AG08396 (cell line): ENCODE measurements at places on chromosomes 2 and 18.

DNA sequence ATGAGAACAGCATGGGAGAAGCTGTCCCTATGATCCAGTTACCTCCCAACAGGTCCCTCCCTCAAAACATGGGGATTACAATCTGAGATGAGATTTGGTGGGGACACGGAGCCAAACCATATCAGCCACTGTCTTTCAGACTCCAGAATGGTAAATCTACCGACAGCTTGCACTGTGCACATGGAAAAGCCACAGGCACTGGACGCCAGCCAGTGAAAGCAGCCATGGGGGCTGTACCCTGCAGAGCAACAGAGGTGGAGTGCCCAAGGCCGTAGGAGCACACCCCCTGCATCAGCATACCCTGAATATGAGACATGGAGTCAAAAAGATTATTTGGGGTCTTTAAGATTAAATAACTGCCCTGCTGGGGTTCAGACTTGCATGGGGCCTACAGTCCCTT is 218.4 kb downstream of the PDE1A start:
- no peak for DNase-seq

DNA sequence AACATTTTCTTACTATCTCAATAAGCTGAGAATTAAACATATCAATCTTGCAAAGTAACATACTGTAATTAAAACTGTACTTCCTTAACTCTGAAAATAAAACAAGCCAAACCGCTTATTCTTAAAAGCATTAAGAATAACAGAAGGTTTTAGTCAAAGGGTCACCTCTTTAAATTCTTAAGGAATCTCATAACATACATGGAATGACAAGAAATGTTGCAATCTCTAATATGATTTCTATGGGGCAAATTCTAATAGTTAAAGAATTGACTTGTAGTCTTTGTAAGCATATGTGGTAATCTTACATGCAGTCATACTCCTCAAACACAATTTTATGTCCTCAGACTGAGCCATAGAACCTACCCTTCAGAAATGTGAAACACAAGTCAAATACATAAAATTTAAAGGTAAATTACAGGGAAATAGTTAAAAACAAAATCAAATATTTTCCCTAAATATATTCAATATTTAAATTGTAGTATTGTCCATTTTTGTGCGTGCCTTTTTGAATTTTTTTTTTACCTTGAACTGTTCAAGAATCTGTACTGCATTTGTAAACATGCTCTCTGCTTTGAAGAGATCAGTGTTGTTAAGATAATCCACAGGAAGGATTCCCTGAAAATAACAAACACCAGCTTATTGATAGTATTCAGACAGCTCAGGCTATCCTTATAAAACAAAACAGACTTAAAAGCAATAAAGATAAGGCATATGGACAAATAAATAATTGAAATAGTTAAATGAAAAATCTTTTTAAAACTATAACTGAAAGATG is 48.2 kb downstream of the PIGN start:
- no peak for DNase-seq

DNA sequence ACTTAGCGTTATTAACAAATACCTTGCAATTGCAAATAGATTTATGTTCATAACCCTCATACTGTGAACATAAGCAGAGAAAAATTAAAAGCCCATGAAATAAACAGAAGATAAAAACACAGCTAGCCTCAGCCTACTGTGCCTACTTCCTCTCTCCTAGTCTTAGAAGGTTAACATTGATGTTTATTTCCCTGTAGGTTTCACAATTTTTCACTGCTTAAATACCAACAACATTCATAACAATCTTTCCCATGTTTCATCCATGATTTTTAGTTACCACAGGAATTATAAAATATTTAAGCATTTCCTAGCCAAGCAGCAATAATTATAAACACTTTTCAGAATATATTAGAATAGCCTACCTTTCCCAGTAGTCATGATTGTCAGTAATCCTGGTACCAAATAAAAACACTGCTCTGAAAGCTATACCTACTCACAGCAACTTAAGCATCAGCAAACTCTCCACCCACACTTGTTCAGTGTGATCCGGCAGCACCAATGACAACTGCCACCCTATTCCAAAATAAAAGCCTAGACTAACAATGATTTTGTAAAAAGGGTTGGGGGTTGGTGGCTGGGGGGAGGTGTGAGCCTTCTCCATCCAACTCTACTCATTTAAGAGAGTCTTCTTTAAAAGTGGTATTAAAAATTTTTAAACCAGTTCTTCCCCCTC is 40.6 kb upstream of the RNU4ATAC start:
- no peak for DNase-seq

- peak; percentile 73 for DNase-seq
Measured at GRCh38 chr2:36650031-36650829, 46.3 kb upstream of the VIT start.

DNA sequence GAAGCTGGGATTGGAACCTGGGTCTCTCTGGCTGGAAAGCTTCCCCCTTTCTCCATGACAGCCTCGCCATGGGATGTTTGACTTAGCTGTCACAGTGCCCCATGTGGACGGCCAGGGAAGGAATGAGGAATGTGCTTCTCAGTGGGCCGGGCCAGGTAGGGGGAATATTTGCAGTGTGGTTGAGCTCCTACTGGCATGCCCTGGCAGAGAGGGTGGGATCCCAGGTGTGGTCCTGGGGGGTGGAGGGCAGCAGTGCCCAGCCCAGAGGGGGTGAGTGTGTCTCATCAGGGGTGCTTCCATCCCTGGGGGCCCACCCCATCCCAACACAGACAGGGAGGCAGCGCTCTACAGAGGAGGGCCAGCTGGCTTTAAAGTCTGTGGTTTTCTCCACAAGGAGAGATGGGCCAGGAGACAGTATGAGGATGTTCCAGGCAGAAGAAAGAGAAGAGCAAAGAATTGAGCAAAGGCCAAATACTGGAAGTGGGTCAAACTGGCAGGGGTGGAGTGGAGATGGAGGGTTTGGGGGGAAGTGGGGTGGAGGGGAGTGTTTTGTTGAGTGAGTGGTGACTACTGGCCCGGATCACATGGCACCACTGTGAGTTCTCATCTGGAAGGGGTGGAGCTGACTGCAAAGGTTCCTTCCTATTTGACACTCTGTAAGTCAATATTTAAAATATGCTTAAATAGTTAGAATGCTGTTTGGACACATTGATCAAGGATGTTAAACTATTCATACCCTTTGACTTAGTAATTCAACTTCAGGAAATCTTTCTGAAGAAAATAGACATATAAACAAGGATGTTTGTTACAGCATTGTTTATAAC is 94.0 kb downstream of the MYCN start:
- no peak for DNase-seq
